ENCODE measurements at places on chromosomes 2 and 18.

GRCh38 chr2:55107436-55107835, 57.2 kb upstream of the RTN4 start:
- no peak for DNase-seq

GRCh38 chr2:182300608-182301007, 126.2 kb downstream of the PDE1A start:
- no peak for DNase-seq

GRCh38 chr2:15605721-15606120, 14.1 kb downstream of the DDX1 start:
- no peak for DNase-seq

GRCh38 chr2:1827686-1828085, 83.4 kb upstream of the PXDN start:
- DNase-seq, result no peak

DNA sequence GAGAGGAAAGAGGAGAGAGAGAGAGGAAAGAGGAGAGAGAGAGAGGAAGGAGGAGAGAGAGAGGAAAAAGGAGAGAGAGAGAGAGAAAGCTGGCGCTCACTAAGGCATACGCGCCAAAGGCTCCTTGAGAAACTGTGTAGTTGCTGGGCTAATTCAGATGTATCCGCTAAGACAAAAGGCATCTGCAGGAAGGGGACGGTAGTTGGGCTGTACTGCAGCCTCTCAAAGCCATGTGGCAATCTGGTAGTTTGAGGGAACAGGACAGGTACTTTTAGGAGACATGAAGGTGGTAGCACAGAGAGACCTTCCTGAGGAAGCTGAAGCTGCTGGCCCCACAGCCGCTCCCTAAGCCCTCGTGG, 31.6 kb downstream of the THNSL2 start:
- DNase-seq, result no peak

Data from tibial nerve (tissue), 4 donors.